ENCODE measurements at places on chromosomes 5 and 9.

DNA sequence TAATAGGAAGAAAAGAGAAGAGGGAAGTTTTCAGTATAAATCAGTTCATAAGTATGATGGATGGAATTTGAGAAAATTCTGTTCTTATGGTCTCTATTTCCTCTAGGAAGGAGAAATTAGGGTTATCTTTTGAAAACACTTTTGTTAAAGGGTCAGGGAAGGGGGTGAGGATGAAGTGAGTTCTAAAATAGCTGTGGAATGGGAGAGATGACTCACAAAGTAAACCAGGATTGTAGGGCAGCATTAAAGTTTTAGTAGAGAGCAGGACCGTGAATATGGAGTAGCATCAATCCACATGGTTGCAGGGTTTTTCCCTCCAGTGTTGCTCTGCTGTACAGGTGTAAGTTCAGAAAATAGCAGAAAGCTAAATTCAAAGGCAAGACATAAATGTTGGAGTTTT lies 32.4 kb downstream of the MUSK start:
- DNase-seq, result no peak

GRCh38 chr9:33109097-33109496 lies 32.6 kb upstream of the SMU1 start:
- DNase-seq, result no peak

- DNase-seq, result peak; percentile 53
These were observed 11.7 kb downstream of the DOCK2 start for GRCh38 chr5:169648725-169649310.

GRCh38 chr5:168075387-168075786 lies 216.1 kb upstream of the WWC1 start:
- no peak for DNase-seq

DNA sequence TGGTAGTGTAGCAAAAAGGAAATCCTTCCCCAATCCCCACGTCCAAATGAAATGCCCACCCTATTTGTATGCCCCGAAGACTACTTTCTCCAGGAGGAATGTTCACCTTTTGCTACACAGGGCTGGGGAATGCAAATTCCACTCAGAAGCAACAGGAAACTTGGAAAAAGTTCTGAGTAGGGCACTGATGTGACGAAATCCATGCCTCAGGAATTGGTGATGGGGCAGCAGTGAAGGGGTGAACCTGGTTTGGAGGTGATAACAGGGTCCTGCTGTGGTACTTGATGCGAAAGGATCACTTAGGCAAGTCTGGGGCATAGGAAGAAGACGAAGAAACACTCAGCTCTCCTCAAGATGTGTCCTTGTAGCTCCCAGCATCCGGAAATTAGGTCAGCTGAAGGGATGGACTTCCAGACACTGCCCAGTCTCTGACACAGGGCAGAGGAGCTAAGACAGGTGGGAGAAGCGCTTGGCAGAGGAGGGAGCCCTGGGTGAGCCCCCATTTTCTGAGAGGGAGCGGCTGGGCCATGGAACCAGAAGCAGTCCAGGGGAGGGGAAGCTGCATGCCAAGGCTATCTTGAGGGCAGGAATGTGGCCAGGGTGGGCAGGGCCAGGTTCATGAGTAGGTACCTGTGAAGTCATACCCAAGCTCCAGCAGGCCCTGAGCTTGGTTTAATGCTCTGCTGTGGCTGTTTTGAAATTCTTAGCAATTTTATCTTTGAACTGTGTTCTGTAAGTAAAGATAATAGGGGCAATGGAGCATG lies 22.2 kb upstream of the MVB12B start:
- no peak for DNase-seq

GRCh38 chr5:128084228-128085167 lies 932 bp downstream of the SLC12A2 start:
- peak; percentile 44 for DNase-seq

GRCh38 chr9:79104951-79105350 lies 466.8 kb upstream of the TLE4 start:
- DNase-seq, result no peak

DNA sequence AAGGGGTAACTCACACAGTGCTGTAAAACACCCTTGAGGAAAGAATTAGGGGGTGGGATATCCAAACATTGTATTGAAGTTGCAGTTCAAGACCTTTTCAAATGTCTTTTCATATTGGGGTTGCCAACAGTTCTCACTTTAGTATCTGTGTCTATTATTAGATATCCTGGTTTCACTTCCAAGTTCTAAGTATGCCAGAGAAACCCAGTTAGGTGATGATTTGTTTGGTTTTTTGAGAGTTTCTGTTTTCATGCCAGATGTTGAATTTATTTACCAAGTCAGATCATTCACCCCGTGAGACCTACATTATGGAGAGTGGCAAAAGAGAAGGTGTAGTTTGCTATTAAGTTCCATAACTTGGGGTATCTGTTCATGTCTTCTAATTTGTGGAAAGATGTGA lies 64.5 kb downstream of the C9orf152 start:
- no peak for DNase-seq

GRCh38 chr9:98144076-98144475 lies 25.1 kb upstream of the TRIM14 start:
- DNase-seq, result no peak

DNA sequence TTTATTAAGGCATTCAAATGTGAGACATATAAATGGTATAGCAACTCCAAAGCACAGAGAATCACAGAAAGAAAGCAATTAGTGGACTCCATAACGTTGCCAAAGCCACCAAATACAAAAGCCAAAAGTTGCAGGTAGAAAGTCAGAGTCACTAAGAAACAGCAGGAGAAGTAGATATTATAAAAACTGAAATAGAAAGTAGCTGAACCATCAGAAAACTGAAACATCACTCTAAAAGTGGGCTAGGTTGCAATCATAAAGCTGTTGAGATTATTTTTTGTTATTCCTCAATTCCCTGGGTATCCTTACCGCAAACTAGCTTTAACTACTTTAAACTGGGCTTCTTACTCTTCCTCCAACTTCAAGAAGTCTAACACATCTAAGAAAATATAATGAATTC lies 108.1 kb upstream of the ARRDC3 start:
- no peak for DNase-seq
